ENCODE measurements at places on chromosomes 6 and 20. TPM values are rescaled to one million over a fixed set of nuclear protein-coding genes. Genes with fewer than 3 reads are reported as not detected.

Gene GLP1R
- not detected for total RNA-seq

Gene CRISP2
- not detected for total RNA-seq

Gene NKX2-4
- under 0.01 TPM for total RNA-seq

Gene ZNF133
- 21.8 TPM for total RNA-seq

Gene GTSF1L
- total RNA-seq: not detected

Gene GSTA2
- not detected for total RNA-seq

Gene FGD2
- not detected for total RNA-seq

Gene RSPH4A
- total RNA-seq: 0.08 TPM

Gene VWA7
- total RNA-seq: 0.23 TPM

Gene SHLD1
- total RNA-seq: 1.3 TPM

Gene BNIP5
- total RNA-seq: not detected

Gene OR2B6
- total RNA-seq: not detected

Gene HLA-DQA1
- total RNA-seq: not detected

Gene UBE2C
- 1.6 TPM for total RNA-seq

Gene LRRC73
- 0.30 TPM for total RNA-seq

Gene CCR6
- not detected for total RNA-seq

Gene SLC17A2
- not detected for total RNA-seq

Gene MEI4
- total RNA-seq: not detected

Gene DEFB124
- total RNA-seq: not detected

Gene XRN2
- total RNA-seq: 70.1 TPM

Gene NRSN1
- total RNA-seq: not detected

Gene TRIM39
- 7.6 TPM for total RNA-seq

Gene FRMD1
- total RNA-seq: not detected

Gene PDYN
- not detected for total RNA-seq

Gene CTCFL
- not detected for total RNA-seq

Gene DUSP15
- total RNA-seq: 0.23 TPM

Gene SPDEF
- not detected for total RNA-seq

Gene LRRC1
- 5.3 TPM for total RNA-seq

Gene PLCB4
- total RNA-seq: 1.1 TPM

Gene BTBD9
- 12.2 TPM for total RNA-seq

Gene PSORS1C1
- 1.2 TPM for total RNA-seq

Gene GRM1
- under 0.01 TPM for total RNA-seq

Gene OPN5
- total RNA-seq: not detected

Gene SLC4A11
- 1.2 TPM for total RNA-seq

Gene CLPSL1
- not detected for total RNA-seq

Gene VSTM2L
- total RNA-seq: 2.9 TPM

Gene ARMH2
- total RNA-seq: not detected

Gene HSPA1L
- 0.98 TPM for total RNA-seq

Gene SCUBE3
- total RNA-seq: 1.4 TPM

Gene FERMT1
- total RNA-seq: 1.3 TPM

Gene ZC3H12D
- total RNA-seq: not detected

Gene RPS10
- 2,473 TPM for total RNA-seq

Gene FAM50B
- total RNA-seq: 11.9 TPM

Gene CNKSR3
- 5.0 TPM for total RNA-seq

Gene SLCO4A1
- not detected for total RNA-seq

Gene ULBP2
- 1.9 TPM for total RNA-seq

Measured in smooth muscle cell of the coronary artery (primary cell).